ENCODE measurements at places on chromosomes 7 and 10.
A peak's percentile ranks its signal among the peaks of the same experiment; 100 is the strongest.

DNA sequence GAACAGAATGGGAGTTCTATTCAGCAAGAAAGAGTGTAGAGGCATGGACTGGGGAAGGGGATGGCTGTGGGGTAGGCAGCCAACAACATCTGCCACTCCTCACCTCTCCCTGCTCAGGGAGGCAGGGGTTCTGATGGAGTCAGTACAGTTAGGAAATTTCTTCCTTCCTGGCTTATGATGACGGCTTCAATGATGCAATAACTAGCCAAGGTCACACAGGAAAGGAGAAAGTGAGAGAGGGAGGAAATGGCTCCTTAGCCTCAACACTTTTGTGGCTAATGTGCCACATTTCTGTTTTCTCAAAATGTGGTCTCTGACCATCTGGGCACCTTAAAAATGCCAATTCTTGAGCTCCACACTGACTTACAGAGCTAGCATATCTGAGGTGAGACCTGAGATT is 79.3 kb upstream of the PDZD8 start:
- peak; percentile 44 for DNase-seq

DNA sequence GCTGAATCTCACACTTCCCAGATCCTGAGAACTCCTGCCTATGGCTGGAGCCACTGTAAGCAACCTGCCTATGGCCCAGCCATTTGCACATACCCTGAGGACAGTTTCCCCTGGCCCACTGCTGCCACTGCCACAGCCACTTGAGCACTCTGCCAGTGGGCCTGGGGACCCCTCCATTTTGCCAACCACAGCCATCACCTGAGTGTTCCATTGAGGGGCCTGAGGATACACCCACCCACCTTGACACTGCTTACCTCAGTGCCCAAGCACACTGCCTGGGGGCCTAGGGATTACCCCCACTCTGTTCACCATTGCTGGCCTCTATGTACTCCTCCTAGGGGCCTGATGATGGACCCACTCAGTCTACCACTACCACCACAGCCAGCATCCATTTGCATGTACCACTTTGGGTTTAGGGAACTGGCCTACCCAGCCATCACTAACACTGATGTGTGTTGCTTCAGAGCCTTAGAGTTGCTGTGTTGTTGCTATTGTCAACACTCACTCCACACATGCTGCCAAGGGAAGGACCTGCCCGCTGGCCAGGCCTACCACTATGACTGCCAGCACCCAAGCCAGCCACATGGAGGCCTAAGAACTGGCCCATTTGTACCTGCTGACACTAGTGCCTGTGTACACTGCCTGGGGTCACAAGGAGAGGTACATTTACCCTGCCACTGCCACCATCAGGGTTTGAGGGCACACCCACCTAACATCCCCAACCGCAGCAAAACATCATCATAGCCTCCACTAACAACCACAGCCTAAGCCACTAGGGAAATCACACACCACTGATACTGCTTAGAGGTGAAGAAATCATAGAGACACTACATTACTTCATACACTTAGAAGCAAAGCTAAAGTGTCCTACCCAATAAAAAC is 45.9 kb upstream of the ANTXRL start:
- no peak for DNase-seq

DNA sequence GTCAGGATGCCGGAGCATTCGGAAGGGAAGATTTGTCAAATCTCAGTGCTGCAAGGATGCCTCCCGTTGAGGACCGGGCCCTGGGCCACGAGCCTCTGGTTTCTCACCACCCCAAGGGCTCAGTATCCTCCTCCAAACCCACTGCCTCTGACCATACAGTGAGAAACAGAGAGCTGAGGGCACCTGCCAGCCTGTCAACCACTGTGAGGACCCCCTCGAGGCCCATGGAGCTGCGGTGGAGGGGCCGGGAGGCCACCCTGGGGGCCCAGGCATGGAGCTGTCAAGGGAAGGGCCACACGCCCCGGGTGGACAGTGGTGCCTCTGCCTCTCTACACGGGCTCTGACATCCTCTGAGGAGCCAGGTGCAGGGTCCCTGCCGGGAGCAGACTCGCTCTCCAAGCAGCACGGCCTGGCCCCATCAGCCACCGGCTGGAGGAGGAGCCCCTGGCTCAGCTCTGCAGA is 248.0 kb upstream of the TCERG1L start:
- no peak for DNase-seq

GRCh38 chr7:80806663-80807062 is 112.2 kb downstream of the SEMA3C start:
- DNase-seq: no peak

GRCh38 chr7:127514499-127514898 is 70.9 kb downstream of the GCC1 start:
- peak; percentile 64 for DNase-seq

- DNase-seq: no peak
Measured at GRCh38 chr7:129351320-129351719, 82.9 kb upstream of the STRIP2 start.

DNA sequence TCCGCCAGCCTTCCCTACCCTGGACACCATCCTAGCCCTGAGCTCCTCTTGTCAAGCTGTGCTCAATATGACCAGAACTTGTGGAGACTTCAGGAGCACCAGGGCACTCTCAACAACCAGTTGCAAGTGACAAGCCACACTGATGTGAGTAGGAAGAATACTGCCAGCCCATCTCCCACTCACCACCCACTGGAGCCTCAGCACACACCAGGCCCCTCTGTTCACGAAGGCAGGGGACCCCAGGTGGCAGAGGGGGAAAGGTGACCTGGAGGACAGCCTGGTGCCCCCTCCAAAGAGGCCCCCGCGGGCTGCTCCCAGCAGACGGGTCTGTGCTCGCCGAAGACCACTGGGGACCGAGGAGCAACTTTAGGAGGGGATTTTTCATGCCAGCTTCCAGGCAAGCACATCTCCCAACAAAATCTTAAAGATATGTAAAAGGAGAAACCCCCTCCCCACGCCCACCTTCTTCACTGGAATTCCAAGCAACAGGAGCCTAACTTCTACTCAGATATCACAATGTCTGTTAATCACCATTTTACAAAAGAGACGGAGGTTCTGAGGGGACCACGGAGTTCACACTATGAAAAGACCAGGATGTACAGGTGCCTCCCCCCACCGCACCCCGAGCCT is 1.0 kb downstream of the MMD2 start:
- no peak for DNase-seq

- no peak for DNase-seq
Measured at GRCh38 chr10:24382045-24382444, 173.1 kb downstream of the KIAA1217 start.
